ENCODE measurements at places on chromosomes 12 and 14.

DNA sequence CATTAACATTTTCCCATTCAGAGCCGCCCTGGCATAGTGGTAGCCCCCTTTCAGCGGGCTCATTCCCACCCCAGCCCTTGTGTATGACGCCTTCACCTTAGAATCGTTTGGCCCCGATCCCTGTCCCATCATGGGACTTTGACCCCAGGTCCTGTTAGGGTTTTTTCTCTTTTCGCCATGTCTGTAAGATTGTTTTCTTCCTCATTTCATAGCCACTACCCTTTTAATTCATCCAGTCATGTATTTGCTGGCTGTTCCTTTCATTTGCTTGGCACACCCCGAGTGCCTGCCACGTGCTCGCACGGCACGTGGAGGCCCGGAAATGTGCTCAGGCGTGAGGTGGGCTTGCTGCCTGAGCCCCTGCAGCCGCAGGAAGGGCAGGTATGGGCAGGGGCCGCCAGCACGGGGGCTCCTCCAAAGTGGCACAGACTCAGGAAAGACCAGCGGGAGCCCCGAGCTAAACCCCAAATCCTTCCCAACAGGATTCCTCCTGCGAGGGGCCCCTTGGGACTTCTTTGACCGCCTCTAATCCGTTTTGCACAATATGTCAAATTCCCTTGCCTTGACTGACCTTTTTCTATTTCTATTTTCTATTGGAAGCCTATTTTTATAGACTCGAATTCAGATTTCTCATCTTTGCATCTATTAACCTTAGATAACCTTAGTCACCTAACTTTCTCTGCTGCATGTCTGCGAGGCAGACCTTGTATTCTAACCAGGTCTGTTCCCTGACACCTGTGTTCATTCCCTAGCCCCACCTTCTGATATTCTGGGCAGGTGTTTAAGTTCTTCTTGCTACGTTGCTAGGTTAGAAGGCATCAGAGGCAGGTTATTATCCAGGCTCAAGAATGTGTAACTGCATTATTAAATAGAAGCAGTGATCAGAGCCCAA is 114.8 kb downstream of the EML1 start:
- no peak for DNase-seq

- no peak for DNase-seq
These were observed 22.8 kb upstream of the RPLP0 start for GRCh38 chr12:120223458-120224303.

GRCh38 chr12:56151672-56152131 is 685 bp upstream of the MYL6B start:
- no peak for DNase-seq

GRCh38 chr12:117674313-117674712 is 294.5 kb downstream of the KSR2 start:
- no peak for DNase-seq

GRCh38 chr12:114588061-114588460 is 95.9 kb downstream of the TBX3 start:
- no peak for DNase-seq

GRCh38 chr14:39369029-39369428 is 63.2 kb downstream of the FBXO33 start:
- DNase-seq, result no peak

- no peak for DNase-seq
These were observed 73.4 kb upstream of the AVPR1A start for GRCh38 chr12:63224396-63224795.

- DNase-seq, result no peak
These were observed 176.7 kb downstream of the ADCK1 start for GRCh38 chr14:77976591-77976990.

GRCh38 chr12:11745113-11745512 is 95.6 kb downstream of the ETV6 start:
- no peak for DNase-seq

DNA sequence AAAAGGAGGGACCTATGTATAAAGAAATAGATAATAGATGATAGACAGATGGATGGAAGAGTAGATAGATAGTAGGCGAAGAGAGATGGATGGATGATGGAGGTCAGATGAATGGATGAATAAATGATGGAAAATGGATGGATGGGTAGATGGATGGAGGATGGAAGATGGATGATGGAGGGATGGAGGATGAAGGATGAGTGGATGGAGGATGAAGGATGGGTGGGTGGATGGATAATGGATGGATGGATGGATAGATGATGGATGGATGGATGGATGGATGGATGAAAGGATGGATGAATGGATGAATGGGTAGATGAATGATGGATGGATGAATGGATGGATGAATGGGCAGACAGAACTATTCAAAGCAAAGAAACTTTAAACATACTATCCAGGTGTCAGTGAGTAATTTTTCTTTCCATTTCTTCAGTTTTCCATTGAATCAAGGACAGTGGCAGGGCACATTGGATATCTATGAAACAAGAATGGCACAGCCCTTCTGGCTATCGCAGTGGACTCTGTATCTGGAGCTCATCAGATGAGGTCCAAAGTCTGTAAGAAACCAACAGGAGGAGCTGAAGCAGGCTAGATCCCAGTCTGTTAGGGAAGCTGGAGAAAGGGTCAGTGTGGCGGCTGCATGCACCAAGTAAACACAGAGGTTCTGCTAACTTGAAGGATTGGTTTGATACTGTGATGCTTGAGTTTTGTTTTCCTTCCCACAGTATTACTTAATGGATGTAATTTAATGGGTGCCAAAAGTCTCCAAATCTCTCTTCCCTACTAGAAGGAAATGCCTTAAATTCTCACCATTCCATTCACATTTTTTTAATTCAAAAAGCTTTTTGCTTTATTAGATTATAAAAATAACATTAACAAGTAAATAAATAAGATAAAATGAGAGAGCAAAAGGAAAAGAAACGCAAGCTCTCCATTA is 18.1 kb upstream of the MED13L start:
- DNase-seq, result no peak

GRCh38 chr12:4471256-4471655 is 25.6 kb upstream of the FGF6 start:
- no peak for DNase-seq

DNA sequence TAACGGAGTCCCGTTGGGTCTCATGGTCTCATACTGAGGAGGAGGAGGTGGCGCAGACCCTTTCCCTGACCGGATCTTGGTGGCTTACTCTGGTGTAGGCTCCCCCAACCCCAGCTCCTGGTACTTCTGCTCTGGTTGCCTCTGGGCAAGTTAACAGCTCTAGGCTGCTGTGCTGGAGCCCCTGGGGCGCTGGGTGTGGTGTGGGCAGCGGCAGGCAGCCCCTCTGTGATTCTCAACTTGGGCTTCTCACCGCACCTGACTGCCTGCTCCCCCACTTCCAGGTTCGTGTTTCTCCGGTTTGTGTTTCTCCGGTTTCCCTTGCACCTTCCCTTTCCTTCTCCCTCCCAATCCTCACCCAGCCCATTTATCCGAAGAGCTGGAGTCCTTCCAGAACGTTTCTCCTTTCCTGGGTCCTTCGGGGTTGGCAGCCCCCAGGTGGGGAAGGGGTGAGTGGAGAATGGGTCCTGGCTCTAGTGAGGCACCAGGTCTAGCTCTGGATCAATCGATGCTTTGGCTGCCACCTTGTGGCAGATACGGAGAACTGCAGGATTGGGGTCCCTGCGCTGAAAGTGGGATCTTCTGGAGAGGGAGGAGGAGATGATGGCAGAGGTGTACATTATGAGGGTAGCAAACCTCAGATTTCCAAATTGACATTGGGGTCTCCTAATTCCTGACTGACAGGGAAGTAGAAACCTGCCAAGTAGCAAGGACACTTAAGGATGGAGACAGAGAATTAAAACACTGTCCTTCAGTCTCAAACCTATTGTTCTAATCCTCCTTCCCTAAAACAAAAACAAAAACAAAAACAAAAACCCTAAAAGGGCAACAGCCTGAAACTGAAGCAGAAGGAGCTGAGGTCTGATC is 8.3 kb downstream of the CISTR start:
- DNase-seq, result no peak

DNA sequence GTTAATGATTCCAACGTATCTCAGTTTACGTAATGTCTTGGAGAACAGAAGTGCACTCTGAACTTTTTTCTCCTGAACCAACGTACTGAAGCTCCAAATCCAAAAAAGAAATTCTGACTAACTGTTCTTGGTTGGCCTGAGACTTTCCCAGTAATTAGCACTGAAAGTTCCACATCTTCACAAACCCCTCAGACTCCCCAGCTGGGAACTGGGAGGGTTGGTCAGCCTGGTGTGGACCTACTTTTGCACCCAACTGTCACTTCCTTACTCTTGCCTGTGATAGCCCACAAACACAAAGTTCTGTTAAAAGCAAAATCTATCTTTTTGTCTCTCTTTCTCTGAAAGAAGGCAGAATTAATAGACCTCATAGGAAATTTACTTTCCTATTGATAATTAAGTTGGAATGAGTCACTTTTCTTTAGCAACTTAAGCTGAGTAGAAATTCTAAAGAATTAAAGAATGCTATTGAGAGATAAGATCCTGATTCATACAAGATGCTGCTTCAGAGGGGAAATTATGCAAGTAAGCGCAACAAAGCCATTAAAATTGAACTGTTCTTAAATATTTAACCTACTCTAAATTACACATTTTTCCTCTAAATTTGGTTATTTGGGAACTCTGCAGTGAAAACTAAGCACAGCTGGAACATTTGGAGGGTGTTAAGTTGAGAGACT is 155.0 kb downstream of the EPS8 start:
- DNase-seq, result no peak

DNA sequence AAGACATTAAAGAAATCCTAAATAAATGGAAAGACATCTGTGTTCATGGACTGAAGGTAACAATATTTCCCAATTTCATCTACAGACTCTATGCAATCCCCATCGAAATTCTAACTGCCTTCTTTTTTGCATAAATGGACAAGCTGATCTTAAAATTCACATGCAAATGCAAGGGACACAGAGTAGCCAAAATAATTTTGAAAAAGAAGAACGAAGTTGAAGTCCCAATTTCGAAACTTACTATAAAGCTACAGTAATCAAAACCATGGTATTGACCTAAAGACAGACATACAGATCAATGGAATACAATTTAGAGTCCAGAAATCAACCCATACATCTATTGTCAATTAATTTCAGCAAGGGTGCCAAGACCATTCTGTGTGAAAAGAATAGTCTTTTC is 16.4 kb upstream of the CD27 start:
- no peak for DNase-seq

- no peak for DNase-seq
These were observed 138.5 kb downstream of the ANO6 start for GRCh38 chr12:45354399-45354798.

DNA sequence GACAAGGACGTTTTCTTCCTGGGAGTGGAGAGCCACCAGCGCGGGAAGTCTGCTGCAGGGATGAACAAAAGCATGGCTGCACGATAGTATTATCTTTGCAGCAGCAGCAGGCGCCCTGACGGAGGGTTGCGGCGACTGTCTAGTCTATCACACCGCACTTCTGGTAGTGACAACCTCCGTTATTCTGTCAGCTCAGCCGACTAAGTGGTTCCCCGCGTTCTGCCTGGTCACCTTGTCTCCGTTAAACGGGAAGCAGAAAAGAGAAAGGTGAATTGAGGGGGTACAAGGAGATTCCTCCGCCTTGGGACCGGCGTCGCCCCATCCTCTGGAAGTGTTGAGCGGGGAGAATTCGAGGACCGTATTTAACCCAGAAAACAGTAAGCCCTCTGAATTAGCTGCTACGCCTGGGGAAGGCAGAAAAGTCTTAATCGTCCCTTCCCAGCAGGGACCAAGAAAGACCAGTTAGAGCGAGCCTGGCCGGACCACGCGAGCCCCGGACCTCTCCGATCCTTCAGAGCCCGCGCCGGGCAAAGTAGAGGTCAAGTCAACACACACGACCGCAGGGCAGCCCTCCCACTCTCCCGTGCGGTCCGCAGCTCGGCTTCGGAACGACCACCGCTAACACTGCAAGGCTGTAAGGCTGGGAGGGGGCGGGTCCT is 536 bp upstream of the DAAM1 start:
- no peak for DNase-seq

DNA sequence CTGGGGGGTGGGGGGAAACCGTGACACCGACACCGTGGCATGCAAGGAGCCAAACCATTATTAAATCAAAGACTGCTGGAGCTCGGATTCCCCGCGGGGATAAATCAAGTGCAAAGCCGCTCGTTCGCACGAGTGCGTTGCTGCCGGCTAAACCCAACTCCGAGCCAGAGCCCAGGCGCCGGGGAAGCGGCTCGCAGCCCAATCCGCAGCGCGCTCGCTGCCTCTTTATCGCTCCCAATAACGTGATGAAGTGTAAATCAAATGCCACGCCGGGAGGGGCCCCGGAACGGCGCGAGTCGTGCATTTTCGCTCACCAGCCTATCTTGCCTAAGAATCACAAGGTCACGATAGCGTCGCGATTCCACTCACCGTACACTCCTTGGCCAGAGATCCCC is 1.3 kb downstream of the MDGA2 start:
- DNase-seq, result no peak

DNA sequence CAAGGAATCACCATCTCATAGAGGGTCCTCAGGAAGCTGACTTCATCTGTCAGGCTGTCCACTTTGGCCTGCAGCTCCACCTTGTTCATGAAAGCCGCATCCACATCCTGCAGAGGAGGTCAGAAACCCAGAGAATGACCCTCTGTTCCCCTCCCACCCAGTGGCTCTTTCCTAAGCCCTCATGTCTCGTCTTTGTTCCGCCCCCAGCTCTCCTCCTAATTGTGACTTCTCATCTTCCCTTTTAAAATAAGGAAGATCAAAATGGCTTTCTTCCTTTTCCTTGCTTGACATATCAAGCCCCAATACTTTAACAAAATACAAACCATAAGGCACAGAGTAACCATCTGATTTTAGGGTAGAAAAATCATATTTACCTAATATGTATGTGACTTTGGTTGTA is 4.4 kb downstream of the KRT76 start:
- DNase-seq, result no peak

DNA sequence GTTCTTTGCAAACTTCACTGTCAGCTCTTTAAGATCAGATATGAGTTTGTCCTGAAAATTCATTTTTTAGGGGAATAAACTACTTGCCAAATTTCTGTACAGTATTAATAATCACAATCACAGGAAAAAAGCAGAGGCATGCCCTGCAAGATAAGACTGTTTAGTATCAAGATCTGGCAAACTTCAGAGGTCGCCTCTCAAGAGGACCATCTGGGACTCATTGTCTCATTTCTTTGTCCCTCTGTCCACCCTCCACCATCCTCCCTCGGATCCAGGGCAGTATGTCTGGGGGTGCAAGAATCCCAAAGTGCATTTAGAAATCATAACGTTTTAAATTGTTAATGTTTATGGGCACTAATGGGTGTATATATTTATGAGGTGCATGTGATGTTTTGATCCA is 232.4 kb upstream of the FKBP4 start:
- no peak for DNase-seq

GRCh38 chr12:27179400-27180214 is 64.5 kb upstream of the STK38L start:
- DNase-seq, result peak; percentile 97

GRCh38 chr14:81018251-81018650 is 62.8 kb downstream of the TSHR start:
- DNase-seq, result no peak

GRCh38 chr14:21024585-21025370 is at the start of gene NDRG2:
Gene NDRG2 (minus strand): TSS chr14:21025061. CDS start chr14:21023315, 1,746 bp downstream.
- no peak for DNase-seq

GRCh38 chr12:5017638-5018348 is 25.9 kb upstream of the KCNA5 start:
- DNase-seq, result no peak
